Epithelial cell of alveolus of lung (primary cell): ENCODE measurements at places on chromosomes 2 and 18. TPM values are rescaled to one million over a fixed set of nuclear protein-coding genes. Genes with fewer than 3 reads are reported as not detected.

The UGT1A3 gene
- not detected in 2 replicates for total RNA-seq

The RMND5A gene
- total RNA-seq: 11.4 and 22.0 TPM in 2 replicates

The ANKRD29 gene
- total RNA-seq: 0.16 and 2.3 TPM in 2 replicates

The NCK2 gene
- 37.8 and 39.9 TPM in 2 replicates for total RNA-seq

The SNTG2 gene
- total RNA-seq: not detected in 2 replicates

The CCDC141 gene
- total RNA-seq: 0.08 TPM in 1 of 2 replicates, not detected in the other

The TMEM127 gene
- 27.7 and 34.8 TPM in 2 replicates for total RNA-seq

The ERCC3 gene
- 22.2 and 25.6 TPM in 2 replicates for total RNA-seq

The DRC1 gene
- not detected in 2 replicates for total RNA-seq

The SETBP1 gene
- total RNA-seq: 1.8 and 10.4 TPM in 2 replicates

The FEV gene
- total RNA-seq: not detected in 2 replicates

The C2orf81 gene
- 0.72 and 2.1 TPM in 2 replicates for total RNA-seq

The UPP2 gene
- total RNA-seq: not detected in 2 replicates

The GRP gene
- total RNA-seq: not detected in 2 replicates

The TET3 gene
- 3.6 and 4.8 TPM in 2 replicates for total RNA-seq

The COL5A2 gene
- 427 and 529 TPM in 2 replicates for total RNA-seq

The FBXO41 gene
- total RNA-seq: 2.5 and 3.0 TPM in 2 replicates

The ZNF24 gene
- total RNA-seq: 22.6 and 31.5 TPM in 2 replicates

The SELENOI gene
- total RNA-seq: 15.3 and 18.1 TPM in 2 replicates

The SULT1C2 gene
- not detected in 2 replicates for total RNA-seq

The KRCC1 gene
- total RNA-seq: 15.6 and 20.7 TPM in 2 replicates

The SP5 gene
- not detected in 2 replicates for total RNA-seq

The DLX2 gene
- not detected in 2 replicates for total RNA-seq

The KIAA1328 gene
- total RNA-seq: 3.4 and 4.0 TPM in 2 replicates

The SLC19A3 gene
- total RNA-seq: 1.0 and 1.9 TPM in 2 replicates

The REG1B gene
- total RNA-seq: not detected in 2 replicates

The OSGEPL1 gene
- 7.6 and 15.6 TPM in 2 replicates for total RNA-seq

The EPB41L3 gene
- 19.7 and 44.6 TPM in 2 replicates for total RNA-seq

The SLC5A7 gene
- total RNA-seq: not detected in 2 replicates

The ACOXL gene
- not detected in 2 replicates for total RNA-seq

The KIAA2012 gene
- not detected in 2 replicates for total RNA-seq

The CXCR1 gene
- not detected in 2 replicates for total RNA-seq

The AP1S3 gene
- total RNA-seq: 3.7 and 5.5 TPM in 2 replicates

The DSC2 gene
- 0.96 and 1.7 TPM in 2 replicates for total RNA-seq

The DNER gene
- total RNA-seq: 1.2 and 4.8 TPM in 2 replicates

The CROCC2 gene
- total RNA-seq: 0.80 TPM in 1 of 2 replicates, not detected in the other

The KCNE4 gene
- total RNA-seq: 5.0 and 13.6 TPM in 2 replicates

The HRH4 gene
- total RNA-seq: not detected in 2 replicates

The DLX1 gene
- not detected in 2 replicates for total RNA-seq

The KLF11 gene
- 5.4 and 5.7 TPM in 2 replicates for total RNA-seq

The KCNG3 gene
- 0.13 TPM in 1 of 2 replicates, not detected in the other for total RNA-seq

The SLC9A2 gene
- total RNA-seq: not detected in 2 replicates
